CD4-positive, alpha-beta memory T cell (primary cell): ENCODE measurements at places on chromosomes 2 and 18.

DNA sequence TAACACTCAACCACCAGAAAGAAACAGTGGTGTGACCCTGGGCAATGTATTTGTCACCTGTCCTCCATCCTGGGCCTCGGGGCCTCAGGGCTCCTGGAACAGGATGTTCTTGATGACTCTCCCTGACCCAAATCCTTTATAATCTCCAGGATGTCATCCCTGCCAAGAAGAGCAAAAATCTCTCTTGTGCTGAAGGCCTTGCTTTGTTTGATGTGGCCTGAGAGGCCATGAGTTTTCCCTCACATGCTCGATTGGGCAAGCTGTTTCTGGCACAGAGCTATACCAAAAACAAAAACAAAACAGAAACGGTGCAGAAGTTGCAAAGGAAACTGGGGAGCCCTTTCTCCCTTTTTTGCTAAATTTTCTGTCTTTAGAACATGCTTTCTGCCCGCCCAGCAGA lies 35.7 kb upstream of the ST3GAL5 start:
- DNase-seq, result no peak

- DNase-seq, result no peak
Measured at GRCh38 chr2:74261204-74261864, 62.9 kb downstream of the MTHFD2 start.

GRCh38 chr2:158297120-158297519 lies 159.4 kb downstream of the CCDC148 start:
- DNase-seq, result no peak

GRCh38 chr2:173033084-173033483 lies 42.6 kb upstream of the MAP3K20 start:
- DNase-seq, result no peak

DNA sequence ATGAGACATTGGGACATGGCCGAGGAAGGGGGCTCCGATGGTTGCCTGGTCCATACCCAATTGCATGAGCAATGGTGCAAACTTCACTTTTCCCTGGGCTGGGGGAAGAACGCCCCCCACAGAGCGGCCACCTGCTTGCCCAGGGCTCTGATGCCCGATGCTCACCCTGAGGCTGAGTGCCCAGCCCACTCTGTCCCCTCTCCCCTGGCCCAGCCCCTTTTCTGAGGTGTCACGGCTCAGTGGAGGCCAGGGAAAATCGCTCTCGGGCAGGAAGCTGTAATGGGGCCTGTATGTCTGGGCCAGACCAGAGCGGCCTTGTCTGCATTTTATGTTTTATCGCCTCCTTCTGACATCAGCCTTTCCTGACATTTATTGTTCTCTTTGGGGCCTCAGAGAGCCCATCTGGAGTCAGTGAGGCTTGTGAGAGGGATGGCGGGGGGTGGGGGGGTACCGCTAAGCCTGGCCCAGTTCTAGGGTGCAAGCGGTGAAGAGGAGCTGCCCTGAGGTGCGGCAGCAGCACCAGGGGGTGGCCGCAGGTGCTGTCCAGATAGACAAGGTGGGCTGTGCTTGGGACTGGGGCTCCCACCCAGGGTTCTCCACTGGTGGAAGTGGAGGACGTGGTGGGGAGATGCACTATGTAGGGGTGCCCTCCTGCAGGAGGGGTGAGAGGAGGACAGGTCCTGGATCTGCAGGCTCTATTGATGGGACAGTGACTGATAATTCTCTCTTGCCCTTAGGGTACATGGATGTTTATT lies 46.2 kb downstream of the INHBB start:
- no peak for DNase-seq

DNA sequence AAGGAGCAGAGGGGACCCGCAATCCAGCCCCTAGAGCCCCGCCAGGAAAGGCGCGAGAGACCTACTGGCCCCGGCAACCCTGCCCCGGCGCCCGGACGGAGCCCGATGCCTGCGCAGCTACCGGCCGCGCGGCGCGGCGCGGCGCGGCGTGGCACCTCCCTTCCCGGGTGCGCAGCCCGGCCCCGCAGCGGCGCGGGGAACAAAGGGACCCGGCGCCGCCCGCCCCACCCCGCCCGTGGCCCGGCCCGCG lies 307 bp downstream of the CDH2 start:
- no peak for DNase-seq

GRCh38 chr18:7170292-7170691 lies 52.7 kb upstream of the LAMA1 start:
- DNase-seq, result no peak

DNA sequence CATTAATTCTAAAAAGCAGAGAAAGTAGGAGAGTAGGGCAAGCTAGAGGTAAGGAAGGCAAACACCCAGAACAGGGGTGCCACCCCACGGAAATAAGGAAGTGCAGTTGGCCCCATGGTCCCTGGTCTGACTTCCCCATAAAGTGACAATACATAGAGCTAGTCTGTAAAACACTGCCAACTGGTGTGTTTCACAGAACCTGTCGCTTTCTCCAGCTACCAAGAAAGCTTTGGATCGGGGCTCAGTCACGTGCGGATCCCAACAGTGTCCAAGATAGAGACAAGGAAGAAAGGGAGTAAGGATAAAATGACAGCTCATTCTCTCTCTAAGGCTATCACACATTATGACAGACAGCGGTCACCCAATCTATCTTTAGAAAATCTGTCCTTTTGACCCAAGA lies 36.4 kb downstream of the TBC1D8 start:
- no peak for DNase-seq

- DNase-seq, result no peak
Measured at GRCh38 chr2:75637568-75637967, 9.0 kb upstream of the MRPL19 start.

DNA sequence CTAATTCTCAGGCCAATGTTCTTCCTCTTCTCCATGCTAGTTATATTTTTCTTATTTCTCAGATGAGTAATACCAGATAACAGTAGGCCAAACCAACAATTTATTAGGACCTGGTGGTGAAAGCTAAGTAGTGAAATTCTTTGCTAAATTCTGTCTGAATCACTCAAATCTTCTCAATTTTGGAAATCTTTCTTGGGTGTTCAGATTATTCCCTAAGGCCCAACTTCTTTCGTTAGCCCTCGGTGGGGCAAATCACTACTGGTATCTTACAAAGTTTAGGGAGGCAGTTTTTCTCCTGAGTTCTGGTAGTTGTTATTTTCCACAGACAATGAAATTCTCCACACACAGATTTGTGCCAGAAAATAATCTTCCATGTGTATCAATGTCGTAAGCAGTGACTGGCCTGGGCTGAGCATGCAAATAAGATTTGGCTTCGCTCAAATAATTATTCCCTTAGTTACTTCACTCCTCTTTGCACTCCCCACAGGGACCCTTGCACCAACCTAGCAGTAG lies 443.5 kb upstream of the SLC14A2 start:
- DNase-seq, result no peak

- DNase-seq, result no peak
Measured at GRCh38 chr2:204264085-204264553, 281.2 kb upstream of the PARD3B start.

GRCh38 chr18:78595924-78596573 lies 383.6 kb upstream of the SALL3 start:
- no peak for DNase-seq
